Activated CD4-positive, alpha-beta T cell treated with anti-CD3 and anti-CD28 coated beads, Interleukin-2, amount 50 U/mL, for 1 hour (primary cell): ENCODE measurements at places on chromosomes 11 and 22.

- no peak for DNase-seq
Measured at GRCh38 chr11:17992916-17993315, 19.9 kb downstream of the SERGEF start.

- DNase-seq = no peak
Measured at GRCh38 chr22:24405631-24406321, 21.6 kb upstream of the ADORA2A start.

- no peak for DNase-seq
Measured at GRCh38 chr11:76391021-76391420, 9.9 kb downstream of the GVQW3 start.

DNA sequence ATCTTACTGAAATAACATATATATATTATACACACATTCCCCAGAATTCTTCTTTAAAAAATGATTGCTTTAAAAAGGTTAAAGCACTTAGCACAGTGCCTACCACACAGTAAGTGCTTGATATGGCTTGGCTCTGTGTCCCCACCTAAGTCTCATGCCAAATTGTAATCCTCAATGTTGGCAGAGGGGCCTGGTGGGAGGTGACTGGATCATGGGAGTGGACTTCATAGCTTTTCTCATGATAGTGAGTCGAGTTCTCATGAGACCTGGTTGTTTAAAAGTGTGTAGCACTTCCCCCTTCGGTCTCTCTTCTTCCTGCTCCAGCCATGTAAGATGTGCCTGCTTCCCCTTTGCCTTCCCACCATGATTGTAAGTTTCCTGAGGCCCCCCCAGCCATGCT lies 6.2 kb downstream of the CRYAB start:
- DNase-seq = no peak

GRCh38 chr11:68855205-68855981 lies 13.7 kb upstream of the CPT1A start:
- peak; percentile 23 for DNase-seq

- DNase-seq = peak; percentile 32
Measured at GRCh38 chr22:47090591-47091245, 328.3 kb downstream of the TBC1D22A start.

DNA sequence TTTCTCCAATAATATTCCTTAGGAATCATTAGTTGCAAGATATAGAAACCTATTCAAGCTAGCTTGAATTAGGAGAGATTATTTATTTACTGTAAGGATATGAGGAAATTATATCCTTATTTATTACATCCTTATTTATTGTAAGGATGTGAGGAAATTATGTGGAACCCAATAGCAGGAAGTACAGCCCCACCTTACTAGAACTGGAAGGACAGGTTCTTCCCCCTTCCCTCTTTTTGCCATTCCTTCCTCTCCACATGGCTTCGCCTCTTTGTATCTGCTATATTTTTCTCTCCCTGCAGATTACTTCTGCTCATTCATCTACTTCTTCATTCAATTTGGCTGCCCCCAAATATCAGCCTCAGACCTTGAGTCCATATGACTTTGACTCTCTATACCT lies 49.5 kb upstream of the B3GNT6 start:
- no peak for DNase-seq

GRCh38 chr11:64238076-64238475 lies 2.8 kb upstream of the FKBP2 start:
- DNase-seq = no peak

- no peak for DNase-seq
Measured at GRCh38 chr11:84901991-84902390, 725.2 kb downstream of the DLG2 start.

DNA sequence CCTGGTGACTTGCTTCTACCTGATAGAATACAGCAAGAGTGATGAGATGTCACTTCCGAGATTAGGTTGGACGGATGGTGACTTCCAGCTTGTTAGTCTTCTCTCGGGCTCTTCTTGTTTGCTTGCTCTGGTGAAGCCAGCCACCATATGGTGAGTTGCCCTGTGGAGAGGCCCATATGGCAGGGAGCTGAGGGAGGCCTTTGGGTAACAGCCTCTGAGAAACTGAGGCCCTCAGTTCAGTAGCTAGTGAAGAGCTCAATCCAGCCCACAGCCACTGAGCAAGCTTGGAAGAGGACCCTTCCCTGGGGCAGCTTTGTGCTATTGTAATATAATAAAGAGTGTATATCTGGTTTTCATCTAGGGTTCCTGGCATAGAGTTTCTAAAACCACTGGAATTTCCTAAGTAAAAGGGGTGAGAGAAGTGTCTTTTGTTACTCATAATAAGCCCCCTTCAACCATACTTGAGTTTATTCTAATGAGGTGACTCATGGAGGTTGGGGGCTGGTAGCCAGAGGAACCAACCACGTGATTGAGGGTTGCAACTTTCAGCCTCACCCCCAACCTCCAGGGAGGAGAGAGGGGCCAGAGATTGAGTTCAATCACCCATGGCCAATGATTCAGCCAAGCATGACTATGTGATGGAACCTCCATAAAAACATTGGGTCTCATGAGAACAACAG lies 8.0 kb upstream of the TPCN2 start:
- no peak for DNase-seq

DNA sequence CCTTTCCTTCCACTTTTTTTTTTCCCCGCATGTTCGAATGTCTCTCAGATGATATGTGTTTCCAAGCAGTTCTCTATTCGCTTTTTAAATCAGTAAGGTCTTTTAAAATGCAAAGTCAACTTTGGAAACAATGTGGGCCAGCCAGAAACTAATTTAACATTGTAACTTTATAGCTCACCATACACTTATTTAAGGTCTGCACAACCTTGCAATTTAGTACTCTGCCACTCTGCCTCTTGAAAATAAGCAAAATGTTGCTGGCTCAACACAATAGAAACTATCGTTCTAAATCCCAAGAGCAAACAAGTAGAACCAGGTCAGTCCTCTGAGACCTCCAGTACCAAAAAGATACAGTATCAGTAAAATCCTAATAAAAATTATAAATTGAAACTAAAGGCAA lies 109.0 kb downstream of the SIK3 start:
- no peak for DNase-seq

GRCh38 chr11:74005721-74006517 lies 3.0 kb downstream of the UCP3 start:
- DNase-seq = no peak

- DNase-seq = no peak
Measured at GRCh38 chr11:106644824-106645223, 373.5 kb downstream of the GUCY1A2 start.

- peak; percentile 70 for DNase-seq
Measured at GRCh38 chr11:128476729-128477128, 110.6 kb downstream of the ETS1 start.

DNA sequence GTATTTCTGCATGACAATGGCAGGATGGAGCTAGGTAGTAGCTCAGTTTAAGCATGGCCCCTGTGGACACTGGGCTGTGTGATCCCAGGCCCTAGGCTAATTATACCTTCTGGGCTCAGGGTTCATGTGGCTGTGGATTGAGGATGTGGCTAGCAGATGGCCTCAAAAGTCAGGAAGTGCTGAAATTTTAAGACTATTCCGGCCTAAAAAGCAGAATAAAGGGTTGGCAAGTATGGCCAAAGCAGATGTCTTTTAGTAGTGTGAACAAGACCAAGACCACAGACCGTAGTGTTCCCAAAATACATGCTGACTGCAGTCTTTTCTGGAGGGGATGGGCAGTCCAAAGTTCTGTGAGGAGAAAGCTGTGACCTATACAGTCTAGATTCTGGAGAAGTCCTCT lies 115.7 kb upstream of the RAG2 start:
- DNase-seq = no peak

DNA sequence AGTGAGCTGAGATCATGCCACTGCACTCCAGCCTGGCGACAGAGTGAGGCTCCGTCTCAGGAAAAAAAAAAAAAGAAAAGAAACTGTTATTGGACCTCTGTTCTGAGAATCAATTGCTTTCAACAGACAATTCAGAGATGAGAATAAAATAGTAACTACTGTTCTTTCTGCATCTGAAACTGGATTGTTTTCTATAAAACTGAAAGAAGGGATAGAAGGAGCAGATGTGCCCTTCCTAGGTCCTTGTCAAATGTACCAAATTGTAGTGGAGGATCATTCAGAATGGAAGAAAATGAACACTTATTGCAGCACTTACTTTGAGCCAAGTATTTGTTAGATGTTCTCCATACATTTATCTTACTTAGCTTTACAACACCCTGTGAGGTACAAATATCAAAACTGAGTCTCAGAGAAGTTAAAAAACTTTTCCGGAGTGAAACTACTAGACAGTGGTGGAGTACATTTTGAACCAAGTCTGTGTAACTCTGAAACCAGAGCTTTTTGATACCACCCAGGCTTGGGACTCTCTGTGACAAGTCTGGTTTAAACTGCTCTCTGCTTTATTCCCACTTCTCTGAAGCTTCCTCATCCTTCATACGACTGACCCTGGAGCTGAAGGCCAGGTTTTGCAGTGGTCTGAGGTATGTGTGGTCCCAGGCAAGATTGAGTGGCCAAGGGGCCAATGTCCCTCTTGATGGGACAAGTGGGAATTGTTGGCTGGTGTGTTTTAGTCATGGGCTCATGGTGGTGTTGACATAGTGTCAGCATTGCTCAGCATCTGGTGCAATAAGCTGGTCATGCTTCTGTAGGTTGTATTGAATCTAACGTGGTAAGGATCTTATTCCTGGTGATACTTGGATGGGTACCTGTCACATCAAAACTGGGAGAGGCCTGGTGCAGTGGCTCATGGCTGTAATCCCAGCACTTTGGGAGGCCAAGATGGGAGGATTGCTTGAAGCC lies 48.2 kb upstream of the CCDC134 start:
- no peak for DNase-seq

- DNase-seq = peak; percentile 51
Measured at GRCh38 chr22:20550851-20551744, 43.7 kb downstream of the MED15 start.

DNA sequence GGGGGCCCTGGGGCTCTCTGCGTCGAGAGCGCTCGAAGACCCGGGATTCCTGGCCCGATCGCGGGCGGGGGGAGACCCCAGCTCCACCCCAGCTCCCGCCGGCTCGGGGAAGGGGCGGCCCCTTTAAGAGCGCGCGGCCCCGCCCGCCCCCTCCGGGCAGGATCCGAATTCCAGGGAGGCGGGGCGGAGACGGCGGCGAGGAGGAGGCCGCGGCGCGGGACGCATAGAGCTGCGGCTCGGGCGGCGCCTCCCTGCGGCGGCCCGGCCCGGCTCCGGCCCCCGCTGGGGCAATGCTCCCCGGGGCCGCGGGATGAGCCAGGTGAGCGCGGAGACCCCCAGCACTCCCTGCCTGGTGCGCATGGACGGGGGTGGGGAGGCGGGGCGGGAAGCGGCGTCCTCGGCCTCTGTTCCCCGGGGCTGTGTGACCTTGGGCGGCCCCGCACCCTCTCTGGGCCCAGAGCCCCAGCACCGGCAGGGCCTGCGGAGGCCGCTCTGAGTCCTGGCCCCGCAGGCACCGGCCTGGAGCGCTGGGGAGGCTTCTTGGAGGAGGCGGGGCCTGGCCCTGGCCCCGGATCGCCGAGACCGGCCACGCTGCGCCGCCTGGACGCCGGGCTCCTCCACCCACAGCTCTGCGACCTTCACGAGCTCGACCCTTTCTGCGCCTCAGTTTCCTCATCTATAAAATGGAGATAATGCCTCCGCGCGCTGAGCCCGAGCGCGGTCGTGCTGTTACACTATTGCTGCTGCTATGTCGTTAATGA lies 565 bp downstream of the GAS2L1 start:
- DNase-seq = no peak

- DNase-seq = no peak
Measured at GRCh38 chr11:35853971-35854370, 89.9 kb upstream of the LDLRAD3 start.

- no peak for DNase-seq
Measured at GRCh38 chr11:109892321-109892794, 200.8 kb upstream of the ZC3H12C start.

- DNase-seq = no peak
Measured at GRCh38 chr22:49555526-49555925, 272.1 kb downstream of the BRD1 start.

GRCh38 chr11:27075655-27076054 lies 35.0 kb downstream of the BBOX1 start:
- DNase-seq = no peak

GRCh38 chr11:46977038-46977813 lies 40.7 kb downstream of the CSTPP1 start:
- no peak for DNase-seq

- DNase-seq = no peak
Measured at GRCh38 chr11:37411289-37411688, 813.3 kb upstream of the RAG2 start.

DNA sequence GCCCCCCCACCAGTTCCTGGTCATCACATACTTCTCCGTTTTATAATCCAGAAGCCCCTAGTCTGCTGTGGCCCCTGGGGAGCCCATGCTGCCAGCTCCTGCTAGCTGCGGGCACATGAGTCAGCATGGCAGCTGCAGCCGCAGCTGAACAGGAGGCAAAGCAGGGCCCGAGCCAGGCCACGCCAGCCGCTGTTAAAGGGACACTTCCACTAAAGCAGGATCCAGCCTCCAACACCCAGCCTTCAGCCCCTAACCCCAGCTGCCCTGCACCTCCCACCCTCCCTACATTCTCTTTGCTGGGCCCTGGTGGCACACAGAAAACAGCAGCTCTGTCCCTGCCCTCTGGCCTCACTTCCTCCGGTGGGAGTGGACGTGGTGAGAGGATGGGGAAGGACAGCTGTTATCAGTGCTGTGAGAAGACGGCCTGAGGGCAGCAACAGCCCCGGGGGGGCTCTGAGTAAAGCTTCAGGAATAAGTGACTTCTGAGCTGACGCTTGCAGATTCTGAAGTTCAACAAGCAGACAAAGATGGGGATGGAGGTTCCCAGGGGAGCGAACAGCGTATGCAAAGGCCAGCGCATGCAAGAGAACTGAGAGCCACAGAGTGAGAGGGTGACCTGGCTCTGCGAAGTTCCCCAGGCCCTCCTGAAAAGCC lies 688 bp upstream of the LRRC74B start:
- DNase-seq = no peak

DNA sequence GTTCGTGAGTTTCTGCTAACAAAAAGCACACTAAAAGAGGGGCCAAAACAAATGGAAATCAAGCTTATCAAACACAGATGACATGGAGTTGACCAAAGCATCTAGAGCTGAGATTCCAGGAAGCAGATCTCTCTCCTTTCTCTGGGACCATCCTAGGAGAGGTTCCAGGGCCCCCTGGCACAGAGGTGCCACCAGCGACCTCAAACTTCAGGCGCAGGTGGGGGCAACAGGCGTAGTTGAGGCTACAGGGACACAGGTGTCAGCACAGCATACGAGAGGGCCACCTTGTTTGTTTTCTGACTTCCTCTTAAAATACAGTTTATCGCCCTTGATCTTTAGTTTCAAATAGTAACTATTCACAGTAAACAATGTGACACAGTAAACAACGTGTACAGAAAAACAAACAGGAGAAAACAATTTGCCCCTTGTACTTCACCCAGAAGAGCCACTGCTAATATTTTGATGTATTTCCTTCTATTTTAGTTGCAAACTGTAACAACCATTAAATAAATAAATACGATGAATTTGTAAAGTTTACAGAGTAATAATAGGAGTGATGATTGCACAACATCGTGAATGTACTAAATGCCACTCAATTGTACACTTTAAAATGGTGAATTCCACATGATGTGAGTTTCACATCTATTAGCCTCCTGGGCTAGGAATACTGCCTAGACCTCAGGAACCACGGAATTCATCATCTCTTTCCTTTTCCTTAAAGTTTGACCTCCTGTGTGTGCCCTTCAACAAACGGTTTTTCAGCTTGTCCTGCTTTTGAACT lies 52.2 kb downstream of the IGLL5 start:
- DNase-seq = no peak
